ENCODE measurements at places on chromosomes 3 and 15.

DNA sequence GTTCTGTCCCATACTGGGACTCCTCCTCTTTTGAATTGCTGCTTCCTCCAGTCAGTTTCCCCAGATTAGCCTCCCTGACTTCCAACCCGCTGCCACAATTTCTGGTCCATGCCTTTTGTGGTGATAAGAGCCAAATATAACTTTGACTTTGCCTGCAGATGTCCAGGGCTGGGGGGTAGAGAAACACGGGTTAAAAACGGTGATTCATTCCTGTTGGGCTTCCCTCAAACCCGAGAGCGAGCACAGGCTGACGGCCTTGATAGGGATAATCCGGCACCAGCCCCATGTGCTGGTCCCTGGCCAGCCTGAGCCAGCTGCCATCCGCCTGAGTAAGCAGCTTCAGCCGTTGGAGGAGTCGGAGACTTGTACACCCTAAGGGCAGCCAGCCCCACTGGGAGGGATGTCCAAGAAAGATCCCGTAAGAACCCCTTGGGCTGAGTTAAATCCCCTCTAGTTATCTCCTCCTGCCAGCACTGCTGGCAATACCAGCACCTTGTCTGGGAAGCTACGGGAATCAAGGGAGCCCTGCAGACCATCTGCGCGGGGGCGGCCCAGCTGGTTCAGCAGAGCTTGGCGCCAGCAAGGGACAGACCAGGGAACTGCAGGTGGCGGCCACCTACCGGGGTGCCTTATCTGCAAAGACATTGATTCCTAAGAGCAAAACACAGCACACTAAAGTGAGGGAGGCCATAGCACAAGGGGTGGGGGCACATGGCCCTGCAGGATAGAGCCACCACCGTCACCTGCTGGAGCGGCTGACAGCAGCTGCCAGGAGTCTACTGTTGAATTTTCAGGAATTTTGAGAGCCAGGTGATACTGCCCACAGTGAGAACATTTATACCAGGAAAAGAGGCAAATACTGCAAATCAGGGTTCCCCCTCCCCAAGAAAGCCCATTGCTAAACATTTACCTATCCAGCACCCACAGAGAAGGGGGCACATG is 18.1 kb downstream of the CSPG4 start:
- peak; percentile 83 for DNase-seq

- DNase-seq, result no peak
These were observed 416.6 kb upstream of the TBL1XR1 start for GRCh38 chr3:177613901-177614300.

GRCh38 chr15:60975218-60975617 is 253.9 kb downstream of the RORA start:
- no peak for DNase-seq

DNA sequence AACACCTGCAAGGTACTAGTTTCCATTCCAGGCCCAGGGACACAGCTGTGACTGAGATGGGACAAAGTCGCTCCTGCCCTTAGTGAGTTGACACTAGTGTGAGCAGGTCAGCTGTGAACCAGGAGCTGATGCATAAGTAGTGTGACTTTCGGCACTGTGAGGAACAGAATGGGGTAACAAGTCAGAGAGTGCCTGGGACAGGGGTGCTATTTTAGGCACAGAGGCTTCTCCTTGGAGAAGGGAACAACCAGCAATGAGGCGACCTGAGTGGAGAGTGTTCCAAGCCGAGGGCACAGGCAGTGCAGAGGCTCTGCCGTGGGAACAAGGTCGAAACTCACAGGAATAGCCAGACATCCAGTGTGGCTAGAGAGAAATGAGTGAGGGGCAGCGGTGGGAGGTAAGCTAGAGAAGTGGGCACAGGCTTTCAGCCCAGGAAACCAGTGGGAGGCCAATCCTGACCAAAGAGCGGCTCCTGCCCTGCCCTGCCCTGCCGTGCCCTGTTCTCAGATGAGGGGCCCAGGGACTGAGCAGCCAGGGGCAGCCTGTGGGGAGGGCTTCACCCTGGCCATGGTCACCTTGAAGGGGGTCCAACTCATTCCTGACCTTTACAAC is 14.2 kb downstream of the DNAH1 start:
- DNase-seq, result no peak

- no peak for DNase-seq
These were observed 205.4 kb downstream of the EPHB1 start for GRCh38 chr3:135000465-135000864.

Measured in NCI-H1694 (cell line).